ENCODE measurements at places on chromosomes 4 and X.

- DNase-seq = no peak
These were observed 275.3 kb downstream of the RAPGEF2 start for GRCh38 chr4:159378056-159378616.

GRCh38 chrX:150961631-150962030, 21.5 kb upstream of the HMGB3 start:
- DNase-seq = no peak

GRCh38 chr4:54566608-54567007, 91.1 kb upstream of the KIT start:
- DNase-seq = no peak

DNA sequence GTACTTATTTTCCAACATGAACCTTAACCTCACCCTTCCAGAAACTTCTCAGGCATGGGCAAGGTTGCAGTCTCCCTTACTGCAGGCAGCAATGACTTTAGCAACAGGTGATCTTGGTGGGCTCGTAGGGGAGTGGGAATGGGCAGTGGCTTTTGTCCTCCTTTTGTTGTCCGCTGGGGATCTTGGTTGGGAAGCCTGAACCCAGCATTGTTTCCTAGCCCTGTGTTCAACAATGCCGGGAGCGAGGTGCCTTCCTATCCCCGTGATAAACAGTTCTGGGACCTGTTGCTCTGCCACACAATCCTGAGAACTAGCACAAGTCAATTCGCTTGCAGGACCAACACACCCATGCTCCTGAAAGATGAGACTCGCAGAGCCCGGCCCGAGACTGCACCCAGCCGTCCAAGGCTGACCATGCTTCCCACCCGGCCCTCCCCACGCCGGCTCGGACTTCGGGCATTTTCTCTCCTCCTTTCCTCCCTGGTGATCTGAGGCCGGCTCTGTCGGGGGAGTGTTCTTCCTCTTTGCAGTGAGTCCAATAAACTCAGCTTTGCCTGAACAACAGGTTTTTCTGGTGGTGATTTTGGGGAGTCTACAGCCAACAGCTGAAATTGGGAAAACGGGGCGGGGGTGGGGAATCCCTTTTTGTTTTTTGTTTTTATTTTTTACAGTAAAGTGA, 20.2 kb downstream of the IRAK1 start:
- DNase-seq = no peak

DNA sequence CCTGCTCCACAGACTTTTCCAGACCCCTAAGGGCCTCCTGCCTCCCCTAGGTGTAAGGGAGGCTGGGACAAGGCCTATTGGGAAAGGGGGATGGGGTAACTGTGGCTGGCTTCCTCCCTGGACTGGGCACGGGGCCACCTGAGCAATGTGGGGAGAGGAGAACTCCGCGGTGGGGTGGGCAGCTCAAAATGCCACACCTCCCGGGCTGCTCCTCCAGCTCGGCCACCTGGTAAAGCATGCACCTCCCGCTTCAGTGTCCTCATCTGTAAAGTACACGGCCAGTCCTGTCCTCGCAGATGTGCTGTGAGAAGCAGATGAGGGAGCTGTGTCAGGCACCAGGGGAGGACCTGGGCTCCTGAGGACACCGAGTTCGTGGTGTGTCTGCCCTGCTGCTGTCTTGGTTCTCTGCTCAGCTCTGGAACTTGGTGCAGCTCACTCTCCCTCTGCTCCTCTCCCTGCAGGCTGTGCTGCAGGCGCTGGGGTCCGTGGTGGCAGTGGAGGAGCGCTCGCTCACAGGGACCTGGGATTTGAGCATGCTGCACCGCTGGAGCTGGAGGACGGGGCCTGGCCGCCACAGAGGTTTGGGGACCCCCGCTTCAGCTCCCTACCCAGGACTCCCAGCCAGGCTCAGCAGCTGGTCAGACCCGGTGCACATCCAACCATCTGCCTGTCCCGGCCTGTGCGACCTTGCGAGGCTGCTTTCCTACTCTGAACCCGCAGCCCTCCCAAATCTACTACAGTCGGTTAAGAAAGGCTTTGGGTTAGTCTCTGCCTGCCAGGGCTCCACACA, 20.8 kb upstream of the MRFAP1 start:
- no peak for DNase-seq

GRCh38 chrX:151084454-151084853, 91.9 kb upstream of the GPR50 start:
- no peak for DNase-seq

GRCh38 chr4:111707491-111707890, 437.8 kb upstream of the FAM241A start:
- DNase-seq = no peak

DNA sequence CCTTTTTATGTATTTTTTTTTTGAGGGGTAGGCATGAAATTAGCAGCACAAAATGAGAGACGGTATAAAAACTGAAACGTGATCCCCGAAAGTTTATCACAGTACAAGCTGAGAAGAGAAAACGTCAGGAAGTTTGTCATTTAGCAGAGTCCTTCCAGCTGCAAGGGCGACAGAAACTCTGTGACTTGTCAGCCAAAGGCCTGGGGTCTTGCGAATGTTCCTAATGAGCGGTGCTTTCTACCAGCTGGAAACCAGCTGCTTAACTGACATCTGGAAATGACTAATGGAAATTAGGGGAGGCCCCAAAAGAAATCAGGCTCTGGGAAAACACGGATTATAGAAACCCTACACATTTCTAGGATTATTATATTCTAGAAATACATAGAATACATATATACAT, 66.5 kb downstream of the CHRNA9 start:
- DNase-seq = no peak

DNA sequence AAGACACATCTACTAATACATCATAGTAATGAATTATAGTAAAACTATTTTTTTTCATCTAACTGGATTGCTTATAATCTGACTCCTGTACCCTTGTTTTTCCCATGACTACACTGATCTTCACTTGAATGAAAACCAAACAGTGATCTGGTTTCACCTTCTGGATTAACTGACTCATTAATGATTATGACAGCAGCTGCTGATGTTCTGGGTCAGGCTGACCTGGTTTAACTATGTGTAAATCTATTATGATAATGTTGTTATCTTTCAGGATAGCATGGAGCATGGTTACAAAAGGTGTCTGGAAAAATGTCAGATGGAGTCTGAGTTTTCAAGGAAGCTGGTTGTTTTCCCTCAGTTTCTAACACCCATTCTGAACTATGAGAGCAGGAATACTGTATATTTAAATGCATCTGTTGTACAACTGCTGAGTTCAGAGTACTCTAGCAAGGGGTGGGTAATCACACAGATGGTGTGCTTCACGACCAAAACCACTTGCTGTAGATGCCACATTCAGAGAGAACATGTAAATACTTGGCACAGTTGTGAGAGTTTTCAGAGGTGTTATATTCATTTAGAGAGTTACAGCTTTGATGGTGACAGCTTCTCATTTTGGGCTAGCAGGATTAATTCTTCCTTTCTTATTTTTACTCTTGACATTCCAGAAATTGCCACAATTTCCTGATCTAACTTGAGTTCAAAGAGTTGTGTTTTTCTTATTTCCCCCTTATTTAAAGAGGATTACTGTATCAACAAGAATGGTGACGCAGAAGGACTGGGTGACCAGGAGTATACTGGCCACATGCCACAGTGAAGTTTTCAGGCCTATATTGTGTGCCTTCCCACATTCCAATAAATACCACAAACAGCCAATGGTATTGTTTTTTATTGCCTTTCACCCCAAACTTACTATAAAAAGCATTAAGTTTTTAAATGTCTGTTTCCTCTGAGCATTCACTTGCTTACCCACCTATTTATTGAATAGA, 249.7 kb upstream of the TET2 start:
- no peak for DNase-seq

GRCh38 chr4:145773581-145774234, 93.8 kb downstream of the C4orf51 start:
- DNase-seq = no peak

GRCh38 chrX:154002215-154002719, 17.4 kb downstream of the IRAK1 start:
- DNase-seq = peak; percentile 39

- no peak for DNase-seq
These were observed 5.9 kb upstream of the PLA2G12A start for GRCh38 chr4:109735566-109736365.

- DNase-seq = no peak
These were observed 315.6 kb upstream of the SMIM31 start for GRCh38 chr4:164438321-164438720.

DNA sequence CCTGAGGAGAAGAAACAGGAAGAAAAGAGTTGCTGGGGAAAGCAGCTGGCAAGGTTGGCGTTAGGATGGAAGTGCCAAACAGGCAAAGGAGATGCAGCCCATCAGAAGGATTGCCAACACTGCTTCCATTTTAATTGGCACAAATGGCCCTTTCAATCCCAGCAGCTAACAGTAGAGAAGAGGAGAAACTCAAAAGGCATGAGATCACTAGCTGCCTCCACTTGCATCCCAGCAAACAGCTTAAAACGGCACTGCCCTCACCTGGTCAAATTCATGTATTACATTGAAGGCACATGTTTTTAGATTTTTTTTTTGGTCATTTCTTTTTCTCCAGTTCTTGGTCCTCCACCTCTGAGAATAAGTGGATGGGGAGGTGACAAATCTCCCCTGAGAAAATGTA, 14.9 kb upstream of the LOC101059915 start:
- DNase-seq = no peak

GRCh38 chr4:113368056-113368455, 318.6 kb downstream of the ANK2 start:
- DNase-seq = no peak

DNA sequence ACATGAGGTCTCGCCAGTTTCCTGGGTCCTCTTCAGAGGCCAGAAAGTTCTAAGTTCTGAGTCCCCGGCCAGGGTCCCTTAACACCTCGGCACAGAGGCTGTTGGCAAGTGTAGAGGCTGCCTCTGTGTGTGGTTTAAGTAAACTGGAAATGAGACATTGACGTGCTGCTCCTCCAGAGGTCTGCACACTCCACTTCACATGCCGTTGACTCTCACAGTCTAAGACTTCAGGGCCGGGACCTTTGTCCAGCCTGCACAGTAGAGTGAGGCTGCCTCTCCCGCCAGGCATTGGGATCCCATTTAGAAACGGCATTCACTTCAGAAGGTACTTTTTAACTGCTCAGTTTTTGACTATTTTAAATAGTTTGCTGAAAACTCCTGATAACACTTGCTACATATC, 10.6 kb upstream of the TADA2B start:
- no peak for DNase-seq

DNA sequence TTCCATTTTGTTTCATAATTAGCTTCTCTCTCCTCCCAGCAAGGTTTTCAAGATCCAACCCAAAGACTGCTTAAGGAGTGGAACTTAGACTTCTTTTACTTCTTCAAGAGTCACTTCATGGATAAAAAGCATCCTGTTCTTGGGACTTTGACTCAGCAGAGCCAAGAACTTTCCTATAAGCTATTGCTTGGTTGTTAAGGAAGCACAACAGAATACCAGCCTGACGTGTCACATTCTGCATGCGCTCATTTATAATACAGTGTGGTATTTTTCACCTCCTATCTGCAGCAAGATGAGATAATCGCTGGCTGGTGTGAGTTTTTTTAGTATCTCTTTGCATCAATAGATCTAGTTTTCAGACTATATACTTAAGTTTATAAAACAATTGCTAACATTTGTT, 152.1 kb downstream of the PALLD start:
- DNase-seq = no peak

- DNase-seq = no peak
These were observed 148.3 kb upstream of the DGKK start for GRCh38 chrX:50618788-50619558.

DNA sequence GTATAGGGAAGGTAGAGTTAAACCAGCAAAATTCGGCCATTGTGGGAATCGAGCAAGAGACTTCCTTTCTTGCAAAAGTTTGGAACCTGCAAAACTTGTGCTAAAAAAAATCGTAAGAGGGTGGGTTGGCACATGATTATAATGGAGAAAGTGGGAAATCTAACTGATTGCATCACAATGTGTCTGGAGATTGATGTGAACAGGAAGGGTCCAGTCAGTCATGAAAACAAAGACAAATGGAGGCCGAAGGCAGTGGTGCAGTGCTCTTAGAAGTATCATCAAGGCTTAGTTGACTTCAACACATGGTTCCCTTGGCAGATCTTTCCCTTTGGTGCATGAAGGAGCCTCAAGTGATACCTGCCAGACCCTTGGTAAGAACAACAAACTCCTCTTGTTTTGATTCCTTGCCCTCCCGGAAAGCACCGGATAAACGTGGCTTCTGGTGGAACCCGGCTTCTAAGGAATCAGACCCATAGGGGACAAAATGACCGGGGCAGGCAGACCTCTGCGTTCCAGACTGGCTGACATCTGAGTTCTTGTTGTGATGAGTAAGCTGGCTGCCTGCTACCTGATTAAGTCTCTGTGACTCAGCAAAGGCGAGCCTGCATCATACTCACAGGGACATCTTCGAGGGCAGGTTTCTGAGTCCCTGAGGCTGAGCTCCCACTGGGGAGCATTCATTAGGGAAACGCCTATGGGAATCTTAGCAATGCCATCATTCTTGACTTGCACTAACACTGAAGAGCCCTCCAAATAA, 87.7 kb upstream of the MAP3K15 start:
- no peak for DNase-seq

DNA sequence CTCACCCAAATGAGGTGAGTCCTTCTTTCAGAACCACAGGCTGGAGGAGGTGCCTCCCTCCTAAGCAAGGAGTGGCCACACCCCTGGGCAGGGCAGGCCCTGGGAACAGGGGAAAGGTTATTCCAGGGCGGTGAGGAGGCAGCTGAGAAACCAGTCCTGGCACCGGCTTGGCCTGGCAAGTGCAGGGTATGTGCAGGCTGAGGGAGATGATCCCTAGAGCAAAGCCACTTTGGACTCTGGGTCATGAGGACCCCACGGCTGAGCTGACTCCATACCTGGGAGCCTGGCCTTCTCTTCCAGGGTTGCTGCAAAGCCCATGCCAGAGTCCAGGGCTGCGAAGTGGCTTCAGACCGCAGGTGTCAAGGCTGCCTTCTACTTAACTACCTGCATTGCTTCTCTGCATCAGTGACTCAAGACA, 49.5 kb upstream of the HELT start:
- DNase-seq = no peak

- DNase-seq = no peak
These were observed 15.0 kb upstream of the HOPX start for GRCh38 chr4:56696056-56696455.

- DNase-seq = no peak
These were observed 55.4 kb downstream of the KCNIP4 start for GRCh38 chr4:21893136-21893535.

DNA sequence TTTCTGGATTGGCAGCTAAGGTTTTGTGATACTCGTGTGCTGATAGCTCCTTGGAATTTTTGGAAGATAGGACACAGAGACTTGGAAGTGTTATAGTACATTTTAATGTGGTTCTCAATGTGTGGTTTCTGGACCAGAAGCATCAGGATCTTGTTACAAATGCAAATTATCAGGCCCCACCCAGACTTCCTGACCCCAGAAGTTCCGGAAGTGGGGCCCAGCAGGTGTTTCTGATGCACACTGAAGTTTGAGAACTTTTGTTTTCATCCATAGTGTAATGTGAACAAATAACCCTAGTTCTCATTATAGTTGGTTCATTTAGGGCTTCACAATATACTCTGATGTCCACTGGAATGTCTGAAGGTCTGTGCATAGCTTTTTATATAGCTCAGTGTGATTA, 49.6 kb downstream of the LAMP2 start:
- DNase-seq = no peak

- no peak for DNase-seq
These were observed 16.9 kb upstream of the TMEM165 start for GRCh38 chr4:55378617-55379467.

- DNase-seq = no peak
These were observed 212.8 kb upstream of the NRK start for GRCh38 chrX:105609530-105609929.

GRCh38 chr4:54218736-54219135, 10.4 kb upstream of the PDGFRA start:
- no peak for DNase-seq
